Naive thymus-derived CD4-positive, alpha-beta T cell (primary cell): ENCODE measurements at places on chromosomes 6 and 20. TPM values are rescaled to one million over a fixed set of nuclear protein-coding genes. Genes with fewer than 3 reads are reported as not detected.

DNA sequence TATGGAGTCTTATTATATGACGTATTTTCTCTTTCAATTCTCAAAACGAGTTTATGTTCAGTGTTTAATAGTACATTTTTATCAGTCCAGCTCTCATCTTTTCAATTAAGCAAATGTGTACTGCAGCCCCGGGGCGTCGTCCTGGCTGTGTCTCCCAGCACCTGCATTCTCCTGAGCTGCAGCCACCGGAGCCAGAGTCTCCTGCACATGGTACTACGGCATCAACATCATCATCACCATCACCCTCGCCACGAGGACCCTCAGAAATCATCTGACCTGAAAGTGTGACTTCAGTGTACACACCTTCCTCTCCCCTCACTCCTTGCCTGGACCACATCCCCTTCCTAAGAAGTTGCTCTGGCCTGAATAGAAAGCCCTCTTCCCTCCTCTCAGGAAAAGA, 267.7 kb upstream of the ARID1B start:
- no peak for DNase-seq
- H3K27ac ChIP-seq = no peak overlapping the region
- H3K27me3 ChIP-seq = no peaks in the 10 kb centered on the region
- no peaks in the 10 kb centered on the region for H3K36me3 ChIP-seq

DNA sequence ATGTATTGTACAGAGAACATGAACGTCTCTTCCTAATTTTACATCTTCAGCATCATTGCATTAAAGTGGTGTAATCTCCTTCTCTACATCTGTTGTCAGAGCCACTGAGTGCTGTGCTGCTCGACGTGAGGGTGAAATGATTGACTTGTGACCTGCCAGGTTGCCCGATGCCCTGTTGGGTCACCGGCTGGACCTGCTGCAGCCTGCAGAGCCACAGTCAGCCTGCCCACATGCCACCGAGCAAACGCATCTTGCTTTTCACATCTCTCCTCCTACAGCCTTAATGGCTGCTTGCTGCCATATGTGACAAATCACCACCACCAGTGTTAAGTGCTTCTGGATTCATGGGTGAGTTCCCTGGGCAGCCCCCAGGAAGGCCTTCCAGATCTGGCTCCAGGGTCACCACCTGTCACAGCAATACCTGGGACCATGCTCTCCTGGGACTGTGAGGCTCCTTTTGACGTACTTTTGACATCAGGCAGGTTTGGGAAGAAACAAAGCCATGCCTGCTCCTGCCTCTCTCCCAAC, 80.3 kb downstream of the ASXL1 start:
- no peak overlapping the region for H3K27ac ChIP-seq
- peaks cover 16% of the 10 kb centered on the region for H3K36me3 ChIP-seq
- no peak for DNase-seq
- H3K27me3 ChIP-seq = no peaks in the 10 kb centered on the region
- no peaks in the 10 kb centered on the region for H3K4me1 ChIP-seq

The OR2H1 gene
- not detected for total RNA-seq

DNA sequence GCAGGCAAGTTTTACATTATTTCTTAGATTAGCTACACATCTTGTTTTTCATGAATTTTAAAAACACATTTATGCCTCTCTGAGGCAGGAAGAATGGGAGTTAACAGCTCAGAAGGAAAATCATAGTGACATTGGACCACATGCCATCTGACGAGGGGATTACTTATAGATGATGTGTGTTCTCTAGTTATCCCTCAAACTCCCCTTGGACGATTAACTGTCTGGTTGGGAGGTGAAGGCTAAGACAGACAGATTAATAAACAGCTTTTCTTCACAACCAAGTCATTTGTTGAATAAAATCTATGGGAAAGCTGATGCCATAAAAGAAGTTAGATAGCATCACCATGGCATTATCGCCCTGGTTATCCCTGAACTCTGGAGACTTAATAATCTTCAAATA, 80.0 kb upstream of the PREP start:
- no peak for DNase-seq
- no peak overlapping the region for H3K27ac ChIP-seq
- H3K4me3 ChIP-seq = no peak overlapping the region
- H3K4me1 ChIP-seq = peaks cover 35% of the 10 kb centered on the region

The CCN6 gene
- total RNA-seq = not detected

The CRISP2 gene
- total RNA-seq = not detected

The OR2H2 gene
- total RNA-seq = not detected

The CFB gene
- total RNA-seq = not detected

DNA sequence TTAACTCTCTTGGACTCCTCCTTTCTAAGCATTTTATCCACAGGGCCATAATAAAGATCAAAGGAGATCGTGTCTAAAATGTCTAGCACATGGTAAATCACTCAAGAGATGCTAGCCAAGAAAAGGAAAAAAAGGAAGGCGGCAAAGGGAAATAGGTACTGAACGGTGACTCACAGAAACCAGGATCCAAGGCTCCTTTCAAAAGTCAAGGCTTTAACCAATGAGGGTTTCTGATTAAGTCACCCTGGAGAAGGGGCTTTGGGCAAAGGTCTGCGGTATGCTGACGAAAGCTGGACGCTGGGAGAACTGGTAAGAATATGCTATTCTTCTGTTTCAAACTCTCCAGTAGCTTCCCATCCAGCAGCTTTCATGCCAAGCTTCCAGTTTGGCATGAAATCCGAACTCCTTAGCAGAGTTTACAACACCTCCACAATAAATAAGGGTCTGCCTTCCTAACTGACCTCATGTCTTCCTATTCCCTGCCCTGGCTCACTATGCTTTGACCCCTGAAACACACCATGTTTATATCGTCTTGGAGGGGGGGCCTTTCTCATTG, 1.0 kb downstream of the TOMM34 start:
- H3K27ac ChIP-seq = peak overlapping the region; percentile 75
- H3K27me3 ChIP-seq = no peaks in the 10 kb centered on the region
- H3K36me3 ChIP-seq = peaks cover 10% of the 10 kb centered on the region

- no peaks in the 10 kb centered on the region for H3K27me3 ChIP-seq
- no peak overlapping the region for H3K4me3 ChIP-seq
- DNase-seq = no peak
- no peaks in the 10 kb centered on the region for H3K4me1 ChIP-seq
- no peak overlapping the region for H3K27ac ChIP-seq
- no peaks in the 10 kb centered on the region for H3K36me3 ChIP-seq
Observed at GRCh38 chr20:22338140-22338708, 246.1 kb downstream of the FOXA2 start.

DNA sequence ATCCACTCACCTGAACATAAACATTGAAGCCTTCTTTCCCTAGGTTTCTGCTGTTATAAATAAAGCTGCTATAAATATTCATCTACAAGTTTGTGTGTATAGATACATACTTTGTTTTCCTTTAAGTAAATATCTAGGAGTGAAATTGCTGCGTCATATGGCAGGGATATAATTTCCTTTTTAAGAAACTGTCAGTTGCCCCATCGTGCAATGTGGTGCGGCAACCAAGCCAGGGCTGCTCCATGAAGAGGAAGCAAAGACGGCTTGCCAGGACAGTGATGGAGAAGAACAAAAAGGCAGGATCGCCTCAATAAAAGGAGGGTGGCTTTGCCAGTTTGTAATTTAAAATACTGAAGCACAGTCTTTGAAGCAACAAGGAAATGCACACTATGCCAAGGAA, 36.6 kb downstream of the CITED2 start:
- no peak for DNase-seq
- no peaks in the 10 kb centered on the region for H3K27me3 ChIP-seq
- no peak overlapping the region for H3K4me3 ChIP-seq
- no peak overlapping the region for H3K27ac ChIP-seq
- no peaks in the 10 kb centered on the region for H3K36me3 ChIP-seq

GRCh38 chr6:1970151-1970561, 275.2 kb downstream of the GMDS start:
- no peaks in the 10 kb centered on the region for H3K4me1 ChIP-seq
- H3K36me3 ChIP-seq = no peaks in the 10 kb centered on the region
- no peaks in the 10 kb centered on the region for H3K27me3 ChIP-seq
- no peak for DNase-seq
- H3K27ac ChIP-seq = no peak overlapping the region

The BCAS4 gene
- 54.0 TPM for total RNA-seq

DNA sequence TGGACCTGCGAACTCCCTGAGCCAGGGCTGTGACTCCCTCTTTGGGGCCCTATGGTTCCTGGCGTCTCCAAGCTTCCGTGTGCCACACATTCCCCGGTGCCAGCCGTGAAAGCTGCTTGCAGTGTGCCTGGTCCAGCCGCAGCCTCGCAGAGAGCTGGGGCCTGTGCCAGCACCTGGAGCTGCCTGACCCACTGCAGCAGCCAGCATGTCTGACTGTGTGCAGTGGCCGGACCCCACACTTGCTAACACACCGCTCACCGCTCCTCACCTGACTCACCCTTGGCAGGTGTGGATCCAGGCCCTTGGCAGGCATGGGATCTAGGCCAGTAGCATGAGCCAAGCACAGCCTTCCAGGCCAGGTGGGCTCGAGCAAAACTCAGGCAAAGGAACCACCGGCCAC, 227.5 kb downstream of the OTOR start:
- no peaks in the 10 kb centered on the region for H3K36me3 ChIP-seq
- no peak for DNase-seq
- H3K27me3 ChIP-seq = no peaks in the 10 kb centered on the region

DNA sequence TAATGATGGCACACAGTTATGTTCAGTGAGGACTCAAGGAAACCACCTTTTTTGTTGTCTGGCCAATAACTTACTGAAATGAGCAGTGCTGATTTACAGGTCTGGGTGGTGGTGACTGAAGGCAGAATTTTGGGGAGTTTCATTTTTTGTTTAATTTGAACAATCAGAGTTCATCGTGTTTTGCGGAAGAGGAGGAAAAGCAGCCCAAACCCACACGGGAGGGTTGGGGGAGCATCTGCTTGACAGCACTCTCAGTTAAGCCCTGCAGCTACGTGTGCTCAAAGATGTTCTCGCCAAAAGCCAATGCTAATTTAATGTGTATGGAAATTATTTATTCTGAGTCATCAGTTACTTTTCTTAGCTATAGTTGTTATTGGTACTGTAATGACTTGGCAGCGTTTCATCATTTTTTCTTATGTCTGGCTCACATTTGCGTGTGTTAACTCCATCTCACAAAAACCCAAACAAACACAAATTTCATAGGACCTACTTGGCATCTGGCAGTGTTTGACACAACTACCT, 89.2 kb downstream of the UST start:
- H3K36me3 ChIP-seq = no peaks in the 10 kb centered on the region
- H3K4me3 ChIP-seq = no peak overlapping the region
- no peaks in the 10 kb centered on the region for H3K4me1 ChIP-seq
- H3K27ac ChIP-seq = no peak overlapping the region

DNA sequence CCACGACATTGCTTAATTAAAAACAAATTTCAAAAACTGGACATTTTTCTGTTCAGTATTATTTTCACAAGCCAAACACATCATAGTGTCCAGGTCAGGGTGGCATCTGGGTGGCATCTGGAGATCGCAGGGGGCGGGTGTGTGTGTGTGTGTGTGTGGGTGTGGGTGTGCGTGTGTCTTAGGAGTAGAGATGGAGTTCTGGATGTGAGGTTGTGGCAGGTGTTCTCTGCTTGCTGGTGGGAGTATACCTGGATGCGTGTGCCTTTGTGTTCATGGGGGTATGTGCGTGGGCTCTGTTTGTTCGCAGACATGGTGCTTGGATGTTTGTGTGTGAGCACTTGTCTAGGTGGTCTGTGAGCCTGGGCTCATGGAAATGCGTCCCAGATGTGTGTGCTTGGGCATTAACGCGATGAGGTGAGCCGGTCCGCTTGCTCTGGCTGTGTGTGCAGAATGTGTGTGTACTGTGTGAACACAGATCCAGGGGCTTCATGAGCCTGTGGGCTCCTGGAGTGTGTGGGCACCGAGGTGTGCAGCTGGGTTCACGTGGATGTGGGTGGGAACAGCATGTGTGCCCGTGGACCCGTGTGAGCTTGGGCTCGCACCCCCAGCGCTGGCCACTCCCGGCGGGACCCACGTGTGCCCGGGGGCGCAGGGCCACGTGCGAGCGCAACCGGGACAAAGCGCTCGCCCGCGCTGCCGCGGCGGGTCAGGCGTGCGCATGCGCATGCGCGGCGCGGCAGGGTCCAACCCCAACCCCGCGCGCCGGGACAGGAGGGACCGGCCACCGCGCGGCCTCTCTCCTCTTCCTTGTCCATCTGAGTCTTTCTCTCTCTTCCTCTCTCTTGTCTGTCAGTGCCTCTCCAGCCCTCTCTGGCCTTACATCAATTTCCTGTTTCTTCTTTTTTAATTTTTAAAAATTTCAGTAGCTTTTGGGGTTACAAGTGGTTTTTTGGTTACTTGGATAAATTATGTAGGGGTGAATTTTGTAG, 60.4 kb downstream of the SRC start:
- no peaks in the 10 kb centered on the region for H3K27me3 ChIP-seq
- H3K36me3 ChIP-seq = no peaks in the 10 kb centered on the region
- DNase-seq = no peak
- H3K4me1 ChIP-seq = peaks cover 7% of the 10 kb centered on the region
- H3K4me3 ChIP-seq = peak overlapping the region; percentile 34

DNA sequence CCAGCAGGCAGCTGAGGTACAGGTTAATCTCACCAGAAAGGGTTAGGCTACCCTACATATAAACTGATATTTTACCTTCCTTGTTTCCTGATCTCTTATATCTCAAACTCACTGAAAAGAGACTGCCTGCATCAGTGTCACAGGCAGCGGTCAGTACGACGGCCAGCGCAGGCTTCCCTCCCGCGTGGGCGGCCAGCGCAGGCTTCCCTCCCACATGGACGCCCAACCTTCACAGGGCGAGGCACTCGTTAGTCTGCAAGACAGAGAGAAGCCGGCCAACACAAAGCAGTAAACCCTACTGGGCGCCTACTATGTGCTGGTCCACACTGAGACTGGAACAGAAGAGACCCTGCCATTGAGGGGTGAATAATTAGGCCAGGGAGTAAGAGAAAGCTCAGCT, 33.0 kb downstream of the TTI1 start:
- no peaks in the 10 kb centered on the region for H3K4me1 ChIP-seq
- DNase-seq = no peak
- H3K27me3 ChIP-seq = no peaks in the 10 kb centered on the region
- H3K4me3 ChIP-seq = no peak overlapping the region
- peaks cover 6% of the 10 kb centered on the region for H3K36me3 ChIP-seq
- H3K27ac ChIP-seq = no peak overlapping the region

- no peaks in the 10 kb centered on the region for H3K4me1 ChIP-seq
- no peak overlapping the region for H3K4me3 ChIP-seq
- peaks cover 3% of the 10 kb centered on the region for H3K27me3 ChIP-seq
- no peaks in the 10 kb centered on the region for H3K36me3 ChIP-seq
- DNase-seq = no peak
Observed at GRCh38 chr6:154386848-154387717, 30.5 kb upstream of the IPCEF1 start.

DNA sequence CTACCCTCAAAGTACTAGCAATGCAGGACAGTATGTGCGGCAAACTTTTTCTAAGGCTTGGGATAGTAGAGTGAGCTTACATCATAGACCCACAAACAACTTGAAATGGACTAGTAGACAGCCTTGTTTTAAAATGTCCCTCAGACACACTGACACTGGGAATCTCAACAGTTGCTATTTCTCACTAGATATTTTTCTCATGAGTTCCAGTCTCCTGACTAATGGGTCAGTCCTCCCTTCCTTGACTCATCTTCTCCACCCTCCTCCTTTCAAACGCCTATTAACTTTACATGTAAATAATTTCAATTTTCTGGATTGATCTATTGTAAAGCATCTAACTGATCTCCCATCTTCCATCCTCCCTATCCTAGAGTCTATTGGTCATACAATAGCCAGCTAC, 308.3 kb upstream of the PREP start:
- DNase-seq = no peak
- H3K36me3 ChIP-seq = no peaks in the 10 kb centered on the region
- H3K4me1 ChIP-seq = no peaks in the 10 kb centered on the region
- no peaks in the 10 kb centered on the region for H3K27me3 ChIP-seq

GRCh38 chr6:14428269-14428668, 310.7 kb downstream of the CD83 start:
- H3K36me3 ChIP-seq = no peaks in the 10 kb centered on the region
- no peaks in the 10 kb centered on the region for H3K4me1 ChIP-seq
- no peak for DNase-seq

The IL20RA gene
- not detected for total RNA-seq
